Pericardium fibroblast (primary cell): ENCODE measurements at places on chromosomes 4 and X. TPM values are rescaled to one million over a fixed set of nuclear protein-coding genes. Genes with fewer than 3 reads are reported as not detected.

ARMCX2 gene
- total RNA-seq, result 73.8 and 76.3 TPM in 2 replicates

CPE gene
- total RNA-seq, result 30.6 and 86.6 TPM in 2 replicates

APLN gene
- total RNA-seq, result 9.0 and 19.0 TPM in 2 replicates

TEX13B gene
- total RNA-seq, result not detected in 2 replicates

PNCK gene
- 0.09 and 0.35 TPM in 2 replicates for total RNA-seq

LANCL3 gene
- total RNA-seq, result 1.1 TPM in 1 of 2 replicates, not detected in the other

DNAJB14 gene
- 16.0 and 20.2 TPM in 2 replicates for total RNA-seq

TAF1 gene
- total RNA-seq, result 11.0 and 14.2 TPM in 2 replicates
